SHP77 treated with DMSO at 0.1 percent for 48 hours (cell line): ENCODE measurements at places on chromosomes 2 and 18.

- DNase-seq: no peak
Measured at GRCh38 chr2:54709336-54709809, 14.1 kb upstream of the EML6 start.

GRCh38 chr2:157509744-157510143 lies 65.9 kb upstream of the CYTIP start:
- no peak for DNase-seq

DNA sequence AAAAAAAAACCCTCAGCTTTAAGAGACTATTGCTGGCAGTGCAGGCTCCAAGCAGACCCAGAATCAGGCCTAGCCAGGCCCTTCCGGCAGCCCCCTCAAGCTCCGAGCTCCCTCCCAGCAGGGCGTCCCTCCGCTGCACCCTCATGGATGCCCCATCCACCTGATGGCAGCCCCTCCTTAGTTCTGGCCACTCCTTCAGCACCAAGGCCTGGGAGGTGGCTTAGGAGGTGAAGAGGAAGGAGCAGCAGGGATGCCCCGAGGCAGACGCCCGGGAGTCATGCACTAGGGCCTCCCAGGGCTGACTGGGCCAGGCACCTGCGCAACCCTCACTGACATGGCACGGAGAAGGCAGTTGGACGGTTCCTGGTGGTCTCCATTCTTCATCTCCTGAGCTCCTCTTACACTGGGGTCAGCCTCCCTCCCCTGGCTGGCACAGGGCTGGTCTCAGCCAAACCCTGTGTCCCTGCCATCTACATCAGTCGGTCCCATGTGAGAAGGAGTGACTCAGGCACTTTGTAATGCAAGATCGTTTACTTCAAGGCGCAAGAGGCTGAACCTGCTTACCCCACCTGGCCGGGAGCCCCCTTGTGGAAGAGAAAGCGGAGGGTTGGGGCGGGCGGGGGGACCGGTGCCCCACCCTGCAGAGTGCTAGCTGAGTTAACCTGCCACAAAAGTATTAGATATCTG lies 53.5 kb upstream of the ID2 start:
- DNase-seq: no peak

DNA sequence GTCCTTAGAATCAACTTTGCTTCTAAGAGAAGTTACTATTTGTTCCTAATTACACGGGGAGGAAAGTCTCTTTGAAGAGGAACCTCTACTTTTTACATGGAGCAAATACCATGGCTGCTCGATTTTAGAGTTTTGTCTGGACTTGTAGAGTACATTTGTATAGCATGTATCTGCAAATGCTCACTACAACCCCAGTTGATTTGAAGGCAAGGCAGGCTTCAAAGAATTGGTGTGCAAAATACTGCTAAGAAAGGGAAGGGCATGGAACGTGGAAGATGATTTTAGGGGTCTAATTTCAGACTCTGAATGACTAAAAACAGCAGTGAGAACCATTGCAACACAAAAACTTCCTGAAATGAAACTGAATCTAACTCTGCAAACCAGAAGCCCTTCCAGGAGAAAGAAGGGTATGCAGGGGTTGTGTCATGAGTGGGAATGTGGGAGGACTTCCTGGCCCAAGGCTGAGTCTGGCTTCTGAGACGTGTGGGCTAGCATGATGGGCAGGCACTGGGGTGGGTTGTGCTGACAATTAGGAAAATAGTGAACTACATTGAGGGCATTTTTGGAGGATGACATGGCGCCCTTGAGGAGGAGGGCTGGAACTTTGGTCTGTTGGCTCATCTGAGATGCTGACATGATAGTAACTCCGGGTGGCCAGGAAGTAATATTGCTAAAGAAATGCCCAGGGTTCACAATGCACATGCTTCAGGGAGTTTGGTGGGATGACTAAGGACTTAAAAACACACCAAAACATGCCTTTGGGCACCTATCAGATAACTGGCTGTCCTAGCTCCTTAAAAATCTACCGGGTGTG lies 18.9 kb upstream of the IL1R2 start:
- DNase-seq: no peak

DNA sequence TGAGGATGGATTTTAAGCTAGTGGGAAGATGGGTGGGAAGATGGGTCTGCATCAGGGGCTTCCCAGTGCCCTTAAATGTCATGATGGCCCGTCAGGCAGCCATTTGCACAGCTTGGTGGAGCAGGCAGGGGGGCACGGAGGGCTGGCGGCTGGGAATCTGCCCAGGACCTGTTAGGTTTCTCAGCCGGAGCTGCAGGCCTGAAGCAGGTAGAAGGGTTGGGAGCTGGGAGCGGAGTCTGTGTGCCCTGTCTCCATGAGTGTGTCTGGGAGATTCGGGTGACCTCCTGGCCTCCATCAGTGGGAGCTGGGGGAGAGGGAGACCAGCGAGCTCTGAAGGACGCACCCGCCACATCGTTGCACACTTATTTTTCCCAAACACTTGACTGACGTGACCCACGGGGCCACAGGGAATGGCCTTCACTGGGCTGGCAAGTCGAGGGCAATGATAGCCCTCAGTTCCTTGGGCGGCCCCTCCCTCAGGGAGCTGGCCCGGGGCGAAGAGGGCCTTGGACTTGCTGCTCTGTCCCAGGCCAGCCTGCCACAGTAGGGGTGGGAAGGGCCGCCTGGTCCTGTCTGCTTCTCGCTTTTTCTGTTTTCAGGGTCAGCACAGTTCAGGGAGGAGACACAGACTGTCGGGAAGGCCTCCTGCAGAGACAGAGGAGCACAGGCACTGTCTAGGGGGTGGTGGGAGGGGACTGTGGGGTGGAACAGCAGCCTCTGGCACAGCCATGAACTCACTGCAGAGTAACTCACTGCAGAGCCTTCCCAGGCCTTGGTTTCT lies 236.8 kb downstream of the ZBTB7C start:
- no peak for DNase-seq

- DNase-seq: no peak
Measured at GRCh38 chr2:219220652-219221402, 2.1 kb upstream of the ABCB6 start.

GRCh38 chr18:28510210-28510609 lies 333.3 kb upstream of the CDH2 start:
- DNase-seq: no peak

- DNase-seq: no peak
Measured at GRCh38 chr2:140496714-140497113, 1634.1 kb downstream of the LRP1B start.

DNA sequence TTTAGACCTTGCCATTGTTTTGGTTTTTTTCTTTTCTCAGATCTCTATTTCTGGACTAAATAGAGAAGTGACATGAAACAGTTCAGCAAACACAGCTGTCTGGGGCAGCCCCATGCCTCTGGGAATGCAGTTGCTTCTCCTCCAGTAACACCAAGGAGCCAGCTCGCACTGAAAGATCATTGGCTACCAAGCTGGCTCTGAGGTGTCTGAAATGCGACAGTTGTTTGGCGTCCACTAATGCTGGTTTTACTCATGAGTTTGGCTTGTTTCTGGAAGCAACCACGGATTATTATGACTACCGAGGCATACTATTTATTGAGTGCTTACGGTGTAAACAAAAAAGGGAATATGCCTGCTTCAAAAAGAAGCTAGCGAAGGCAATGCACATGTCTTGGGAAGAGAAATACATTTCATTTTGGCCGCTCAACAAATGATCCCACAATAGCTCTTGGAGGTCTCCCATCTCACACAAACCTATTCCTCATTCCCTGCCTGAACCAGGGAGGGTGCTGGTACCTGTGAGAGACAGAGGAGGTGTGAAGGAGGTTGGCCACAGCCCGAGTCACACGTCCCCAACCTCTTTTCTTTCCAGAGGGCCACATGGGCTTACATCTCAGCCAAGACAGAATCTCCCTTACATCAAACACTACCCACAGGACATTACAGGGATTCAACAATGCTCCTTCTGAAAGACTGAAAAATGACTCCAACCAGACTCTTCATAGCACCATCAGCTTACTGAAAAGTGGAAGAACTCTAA lies 37.5 kb upstream of the NEB start:
- DNase-seq: no peak

DNA sequence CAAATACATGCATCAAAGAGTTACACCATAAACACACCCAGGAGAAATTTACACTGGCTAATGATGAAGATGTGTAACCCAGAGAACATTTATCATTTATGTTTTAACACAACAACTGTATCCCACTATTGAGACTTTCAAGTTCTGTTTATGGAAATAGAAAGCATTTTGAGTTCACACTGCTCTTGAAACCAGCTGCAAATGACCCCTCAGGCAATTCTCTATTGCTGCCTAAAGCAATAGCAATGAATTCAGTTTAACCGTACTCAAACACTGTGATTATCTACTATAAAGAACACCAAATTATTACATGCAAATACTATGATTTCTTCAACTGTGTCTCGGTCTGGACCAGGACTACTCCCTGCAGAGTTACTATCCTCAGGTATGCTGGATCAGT lies 452.7 kb upstream of the NRXN1 start:
- no peak for DNase-seq

DNA sequence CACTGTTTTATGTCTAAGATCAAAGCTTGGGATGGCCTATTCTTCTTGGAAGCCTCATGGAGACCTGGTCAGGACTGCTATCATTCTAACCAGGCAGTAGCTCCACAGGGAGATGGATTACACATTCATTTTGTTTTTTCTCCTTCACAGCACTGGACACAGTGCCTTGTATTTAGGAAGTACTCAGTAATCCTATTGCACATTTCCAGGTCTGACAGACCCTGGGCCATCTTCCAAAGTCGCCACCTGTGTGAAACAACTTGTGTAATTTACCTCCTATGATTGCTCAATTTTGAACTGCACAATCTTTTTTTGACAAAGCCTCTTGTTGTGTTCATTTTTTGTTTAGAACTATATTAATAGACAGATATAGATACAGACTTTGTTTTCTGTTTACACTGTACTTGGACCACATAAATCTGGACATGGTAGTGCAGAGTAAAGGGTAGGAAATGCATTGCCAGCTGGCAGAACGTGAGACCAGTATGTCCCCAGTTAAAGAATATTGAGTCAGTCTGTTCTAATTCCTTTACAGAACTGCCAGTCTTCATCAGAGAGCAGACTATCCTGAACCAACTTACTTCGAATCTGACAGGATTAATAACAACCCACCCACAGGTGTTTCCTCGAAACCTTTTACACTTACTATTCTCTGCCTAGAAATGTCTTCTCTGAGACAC lies 277.8 kb upstream of the CYRIA start:
- DNase-seq: no peak

DNA sequence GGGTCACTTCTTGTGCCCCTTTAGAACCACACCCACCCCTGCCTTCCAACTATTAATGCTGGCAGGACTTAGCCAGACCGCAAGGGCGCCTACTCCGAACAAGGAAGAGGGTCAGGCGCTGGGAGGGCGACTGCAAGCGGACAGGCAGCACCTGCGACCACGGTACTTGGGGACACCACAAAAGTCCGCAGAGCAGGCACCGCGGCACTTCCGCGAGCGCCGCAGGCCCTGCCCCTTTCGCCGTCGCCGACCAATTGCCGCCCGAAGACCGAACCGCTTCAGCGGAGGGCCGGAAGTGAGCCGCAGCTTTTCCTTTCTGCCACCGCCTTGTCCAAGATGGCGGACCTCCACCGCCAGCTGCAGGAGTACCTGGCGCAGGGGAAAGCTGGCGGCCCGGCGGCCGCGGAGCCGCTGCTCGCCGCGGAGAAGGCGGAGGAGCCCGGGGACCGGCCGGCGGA lies at the start of gene SFT2D3:
Gene SFT2D3 (plus strand): TSS at position 305 of the 458 bp plus-strand sequence. CDS start 32 bp downstream, at position 337.
- peak; percentile 75 for DNase-seq

DNA sequence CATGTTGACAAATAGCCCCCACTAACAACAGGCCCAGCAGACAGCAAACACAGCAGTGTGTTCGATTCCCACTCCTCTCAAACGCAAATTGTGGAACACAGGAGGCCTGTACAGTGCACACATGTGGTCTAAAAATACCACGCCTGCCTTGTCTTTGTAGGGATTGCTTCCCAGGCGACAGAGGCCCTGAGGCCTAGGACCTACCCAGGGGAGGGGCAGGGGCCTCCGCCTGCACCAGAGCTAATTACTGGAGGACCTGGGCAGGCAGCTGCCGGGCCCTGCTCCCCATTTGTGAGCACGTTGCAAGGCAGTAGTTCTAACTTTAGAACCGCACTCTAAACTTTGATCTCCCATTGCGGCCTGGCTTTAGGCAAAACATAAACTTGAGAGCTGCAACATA lies 316.0 kb downstream of the TXNL1 start:
- DNase-seq: no peak

DNA sequence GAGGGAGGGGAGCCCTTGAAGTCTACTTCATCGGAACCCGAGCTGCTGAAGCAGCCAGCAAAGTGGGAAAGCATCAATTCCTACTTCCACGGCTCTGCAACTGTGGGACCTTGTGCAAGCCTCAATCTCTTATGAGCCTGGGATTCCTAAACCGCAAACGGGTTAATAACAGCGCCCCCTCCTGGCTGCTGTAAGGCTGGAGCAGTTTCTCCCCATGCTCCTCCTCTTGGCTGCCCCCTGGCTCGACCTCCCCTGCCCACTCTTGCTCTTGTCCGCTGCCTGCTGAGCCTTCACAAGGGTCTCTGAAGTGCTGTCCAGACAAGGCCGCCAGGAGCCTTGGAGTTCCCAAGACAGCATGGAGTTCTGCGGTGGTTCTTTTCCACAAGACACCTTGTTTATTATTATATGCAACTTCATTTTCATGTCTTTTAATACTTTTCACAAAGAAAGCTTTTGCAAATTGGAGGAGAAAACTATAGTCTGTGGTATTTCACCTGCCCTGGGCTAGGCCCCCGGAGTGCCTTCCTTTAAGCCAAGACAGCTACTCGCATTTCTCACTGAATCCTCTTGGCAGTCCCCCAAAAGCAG lies 157.2 kb downstream of the DDX1 start:
- DNase-seq: no peak
